T-helper 1 cell (primary cell): ENCODE measurements at places on chromosomes 13 and 19.
A peak's percentile ranks its signal among the peaks of the same experiment; 100 is the strongest.

DNA sequence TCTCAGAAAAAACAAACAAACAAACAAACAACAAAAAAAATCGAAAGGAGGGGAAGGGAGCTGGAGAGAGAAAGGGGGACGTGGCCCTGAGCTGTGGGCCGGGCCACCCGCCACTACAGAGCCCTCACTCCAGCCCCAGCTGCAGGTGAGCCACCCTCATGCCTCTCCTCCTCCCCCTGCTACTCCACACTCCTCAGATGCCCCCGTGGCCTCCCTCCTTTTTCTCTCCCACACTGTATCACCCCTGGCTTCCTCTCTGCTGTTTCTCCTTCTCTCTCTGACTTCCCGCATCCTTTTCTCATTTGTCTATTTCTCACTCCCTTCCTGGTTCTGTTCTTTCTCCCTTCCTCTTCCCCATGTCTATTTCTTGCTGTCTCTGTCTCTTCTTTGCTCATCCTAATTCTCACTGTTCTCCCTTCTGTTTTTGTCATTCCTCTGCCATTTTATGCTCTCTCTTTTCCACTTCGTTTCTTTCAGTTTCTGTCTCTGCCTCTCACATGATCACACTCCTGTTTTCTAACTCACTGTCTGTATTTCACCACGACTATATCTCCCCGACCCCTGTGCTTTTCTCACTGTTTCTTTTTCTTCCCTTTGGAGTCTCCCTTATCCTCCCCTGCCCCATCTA lies 2.7 kb downstream of the KLK2 start:
- no peak for DNase-seq

DNA sequence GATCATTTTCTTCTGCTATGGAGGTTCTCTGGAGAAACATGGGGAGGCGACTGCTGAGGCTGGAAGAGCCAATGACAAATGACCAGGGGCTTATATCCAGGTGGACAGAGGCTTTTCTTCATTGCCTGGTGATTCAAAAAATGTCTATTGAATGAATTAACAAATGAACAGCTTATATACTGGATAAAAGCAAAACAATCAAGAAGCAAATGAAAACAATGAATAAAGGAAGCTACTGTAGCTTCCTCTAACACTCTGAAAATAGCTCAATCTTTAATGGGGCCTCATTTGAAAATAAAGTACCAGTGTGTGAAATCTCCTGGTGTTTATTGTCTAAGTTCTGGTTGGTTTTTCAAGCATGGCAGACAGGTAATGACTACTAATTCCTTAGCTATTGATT lies 167.5 kb upstream of the TMTC4 start:
- no peak for DNase-seq

DNA sequence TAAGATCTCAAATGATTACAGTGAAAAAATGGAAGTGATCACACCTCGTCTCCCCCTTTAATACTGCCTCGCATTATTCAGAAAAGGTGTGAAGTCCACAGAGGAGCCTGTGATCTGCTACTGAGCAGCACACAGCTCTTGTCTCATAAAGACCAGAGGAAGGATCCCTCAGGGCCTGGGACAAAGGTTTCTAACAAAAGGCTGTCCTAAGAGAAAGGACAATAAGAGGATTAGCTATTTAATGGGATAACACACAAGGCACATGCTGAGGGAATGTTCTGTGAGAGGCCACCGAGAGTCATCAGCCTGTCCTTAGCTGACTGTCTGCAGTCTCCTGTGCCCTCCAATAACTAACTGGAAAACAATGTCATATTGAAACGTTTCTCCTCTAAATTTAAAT lies 26.7 kb downstream of the EBPL start:
- DNase-seq, result no peak

DNA sequence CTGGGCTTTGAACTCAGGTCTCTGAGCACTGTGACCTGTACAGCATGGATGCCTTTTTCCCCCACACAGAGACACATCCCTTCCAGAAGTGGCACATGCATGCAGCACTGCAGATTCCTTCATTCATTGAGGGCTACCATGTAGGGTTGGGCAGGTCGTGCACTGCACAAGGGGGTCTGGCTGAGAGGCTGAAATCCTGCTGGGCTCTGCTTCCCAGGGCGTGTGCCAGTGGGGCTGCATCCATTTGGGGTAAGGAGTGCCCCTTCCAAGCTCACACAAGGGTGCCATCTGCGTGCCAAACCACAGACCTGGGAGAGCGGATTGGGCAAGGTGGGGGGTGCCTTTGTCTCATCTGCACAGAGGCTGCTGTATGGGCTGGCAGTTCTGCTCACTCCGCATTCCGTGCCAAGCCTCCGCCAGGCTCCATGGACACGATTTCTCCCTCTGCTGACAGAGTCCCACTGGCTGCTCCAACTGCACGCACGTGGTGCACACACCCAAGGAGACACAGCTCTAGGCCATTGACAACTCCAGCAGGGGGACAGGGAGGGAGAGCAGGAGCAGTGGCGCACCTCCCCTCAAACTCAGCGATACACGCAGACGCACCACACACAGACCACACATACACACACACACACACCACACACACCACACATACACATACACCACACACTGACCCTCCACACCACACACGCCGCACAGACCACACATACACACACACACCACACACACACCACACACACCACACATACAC lies 4.5 kb upstream of the SHISA7 start:
- DNase-seq, result no peak

GRCh38 chr19:57249329-57249728 lies 8.9 kb downstream of the ZNF805 start:
- DNase-seq, result no peak

- DNase-seq, result peak; percentile 50
Measured at GRCh38 chr13:41971848-41972247, 10.9 kb upstream of the VWA8 start.

- peak; percentile 75 for DNase-seq
Measured at GRCh38 chr19:3573858-3574637, 1.3 kb downstream of the HMG20B start.

DNA sequence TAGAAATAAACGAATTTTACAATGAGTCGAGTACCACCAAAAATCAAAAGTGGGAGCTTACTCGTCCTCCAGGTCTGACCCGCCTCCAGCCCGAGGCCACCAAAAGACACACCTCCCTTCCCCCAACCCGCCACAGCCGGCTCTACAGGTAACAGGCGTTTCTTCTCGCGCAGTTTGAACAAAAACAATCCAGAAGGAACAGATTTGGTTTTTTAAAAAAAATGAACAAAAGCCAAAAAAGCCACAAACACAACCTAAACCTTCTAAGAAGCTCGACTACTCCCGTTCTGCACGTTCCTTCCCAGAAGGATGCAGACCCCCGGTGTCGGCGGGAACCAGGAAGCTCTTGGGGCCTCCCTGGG lies 671 bp downstream of the ZDHHC20 start:
- peak; percentile 18 for DNase-seq

DNA sequence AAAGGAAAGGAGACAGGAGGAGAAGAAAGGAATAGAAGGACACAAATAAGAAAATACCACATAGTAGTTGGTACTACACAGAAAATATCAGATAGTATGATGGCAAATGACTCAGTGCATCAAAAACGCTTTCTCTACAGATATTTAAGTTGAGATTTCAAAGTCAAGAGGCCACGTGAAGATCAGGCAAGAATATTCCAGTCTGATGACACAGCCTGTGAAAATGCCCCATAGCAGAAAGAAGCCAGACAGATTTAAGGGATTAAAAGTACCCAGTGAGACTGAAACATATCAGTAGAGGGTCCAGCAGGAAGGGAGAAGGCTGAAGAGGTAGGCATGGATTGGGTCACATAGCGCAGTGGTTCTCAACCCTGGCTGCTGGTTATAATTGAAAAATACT lies 113.7 kb downstream of the VWA8 start:
- DNase-seq, result no peak

DNA sequence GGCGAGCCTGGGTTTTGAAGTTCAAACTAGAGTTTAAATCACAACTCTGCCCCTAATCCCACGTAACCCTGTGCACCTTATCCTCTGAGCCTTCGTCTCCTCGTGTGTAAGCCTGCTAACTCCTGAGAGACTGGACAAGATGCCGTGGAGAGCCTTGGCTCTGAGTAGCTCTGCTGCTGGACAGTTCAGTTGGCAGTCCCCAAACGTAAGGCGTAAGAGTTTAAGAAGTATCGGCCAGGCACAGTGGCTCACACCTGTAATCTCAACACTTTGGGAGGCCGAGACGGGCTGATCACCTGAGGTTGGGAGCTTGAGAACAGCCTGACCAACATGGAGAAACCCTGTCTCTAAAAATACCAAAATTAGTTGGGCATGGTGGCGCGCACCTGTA lies 4.7 kb upstream of the CD79A start:
- no peak for DNase-seq

DNA sequence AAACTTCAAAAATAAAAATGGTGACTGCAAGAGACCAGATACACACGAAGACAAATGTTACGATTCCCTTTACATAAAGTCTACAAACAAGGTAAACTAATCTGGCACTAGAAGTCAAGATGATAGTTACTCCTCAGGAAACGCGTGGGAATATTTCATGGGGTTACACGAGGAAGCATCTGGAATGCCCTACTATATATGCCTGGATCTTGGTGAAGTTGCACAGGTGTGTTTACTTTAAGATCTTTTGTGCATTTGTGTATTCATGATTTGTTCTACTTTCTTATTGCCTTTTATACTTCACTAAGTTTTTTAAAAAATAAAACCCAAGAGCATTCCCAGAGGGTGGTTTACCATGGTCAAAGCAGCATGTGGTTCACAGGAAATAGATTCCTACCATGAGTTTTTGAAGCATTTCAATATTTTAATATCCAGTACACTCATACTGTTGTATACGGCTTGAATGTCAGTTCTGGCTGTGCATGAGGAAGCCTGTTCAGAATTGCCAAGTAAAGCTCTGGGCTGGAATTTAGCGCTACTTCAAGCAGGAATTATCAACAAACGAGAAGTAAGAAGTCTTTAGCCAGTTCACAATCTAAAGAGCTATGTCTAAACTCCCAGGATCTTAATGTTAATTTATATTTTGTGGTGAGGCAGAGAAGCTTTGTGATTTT lies 239.8 kb upstream of the KLHL1 start:
- no peak for DNase-seq

DNA sequence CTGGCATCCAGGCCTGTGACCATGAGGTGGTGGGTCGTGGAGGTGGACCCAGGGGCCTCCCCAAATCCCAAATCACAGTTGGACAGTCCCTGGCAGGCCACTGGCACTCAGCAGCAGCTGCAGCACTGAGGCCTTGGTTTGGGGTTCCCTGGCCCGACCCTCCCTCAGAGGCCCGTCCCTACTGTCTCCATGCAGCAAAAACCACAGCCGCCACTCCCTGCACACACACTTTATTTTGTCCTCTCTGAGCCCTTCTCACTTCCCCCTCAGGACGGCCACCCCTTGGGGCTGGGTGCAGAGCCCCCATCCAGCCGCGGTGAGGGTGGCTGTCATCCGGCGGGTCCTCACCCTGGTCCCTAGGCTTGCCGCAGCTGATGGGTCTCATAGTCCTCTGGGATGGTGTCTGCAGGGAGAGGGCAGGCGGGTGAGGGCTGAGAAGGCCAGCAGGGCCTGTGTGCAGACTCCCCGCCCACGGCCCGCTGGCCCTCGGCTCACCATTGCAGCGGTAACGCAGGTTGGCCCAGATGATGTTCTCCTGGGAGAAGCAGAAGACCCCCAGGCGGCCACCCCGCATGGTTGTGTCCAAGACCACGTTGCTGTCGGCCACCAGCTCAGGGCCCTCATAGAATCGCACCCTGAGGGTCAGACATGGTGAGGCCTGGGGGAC lies 8.4 kb downstream of the COMP start:
- DNase-seq, result no peak

DNA sequence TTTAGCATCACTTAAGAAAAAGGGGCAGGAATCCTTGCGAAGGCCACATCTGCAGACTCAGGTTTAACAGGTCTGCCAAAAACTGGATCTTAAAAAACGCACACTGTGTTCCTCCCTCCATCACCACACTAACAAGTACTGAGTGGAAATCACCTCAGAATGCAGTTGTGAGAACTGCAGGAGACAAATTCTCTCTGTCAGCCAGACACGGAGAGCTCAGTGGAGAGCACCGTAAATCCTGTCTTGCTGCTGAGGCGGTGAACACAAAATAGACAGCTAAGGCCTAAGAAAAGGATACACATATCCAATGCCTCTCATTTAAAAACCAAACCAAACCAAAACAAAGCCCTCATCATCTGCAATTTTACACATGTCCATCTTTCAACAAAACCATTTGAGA lies 1287.6 kb downstream of the EFNB2 start:
- no peak for DNase-seq

DNA sequence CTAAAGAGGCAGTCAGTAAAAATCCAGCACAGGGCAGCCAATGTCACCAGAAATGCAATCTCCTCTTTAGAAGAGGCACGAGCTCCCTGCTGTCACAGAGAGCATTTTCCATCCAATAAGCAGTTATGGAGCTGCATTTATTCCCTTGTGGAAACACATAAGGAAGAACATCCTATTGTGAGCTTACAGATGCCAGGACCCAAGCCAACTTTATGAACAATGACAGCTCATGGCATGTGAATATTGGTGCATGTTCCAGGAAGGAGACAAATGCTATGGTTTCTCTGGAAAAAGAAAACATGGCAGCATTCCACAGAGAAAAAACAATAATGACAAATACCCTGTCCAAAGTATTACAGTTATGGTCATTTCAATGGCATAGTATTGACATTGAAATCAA lies 955.6 kb downstream of the UQCRFS1 start:
- DNase-seq, result no peak

DNA sequence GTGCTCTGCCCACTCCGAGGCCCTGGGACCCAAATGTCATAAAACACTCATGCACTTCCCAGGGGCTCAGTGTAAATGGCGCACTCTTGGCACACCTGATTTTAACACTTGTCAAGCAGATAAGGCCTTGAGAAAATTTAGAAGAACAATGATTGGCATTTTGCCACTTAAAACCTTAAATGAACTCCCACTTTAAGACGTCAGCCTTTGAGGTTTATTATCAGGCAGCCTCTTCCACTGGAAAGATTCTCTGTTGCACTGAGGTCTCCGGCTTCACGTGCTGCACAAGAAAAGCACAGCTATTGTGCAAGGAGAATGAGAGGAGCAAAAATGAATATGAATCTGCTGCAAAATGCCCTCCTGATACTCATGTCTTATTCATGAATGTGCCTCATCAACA lies 38.5 kb upstream of the ATP11A start:
- DNase-seq, result no peak

GRCh38 chr19:6721773-6722172 lies 1.3 kb upstream of the C3 start:
- no peak for DNase-seq
